ENCODE measurements at places on chromosomes 13 and 19.

DNA sequence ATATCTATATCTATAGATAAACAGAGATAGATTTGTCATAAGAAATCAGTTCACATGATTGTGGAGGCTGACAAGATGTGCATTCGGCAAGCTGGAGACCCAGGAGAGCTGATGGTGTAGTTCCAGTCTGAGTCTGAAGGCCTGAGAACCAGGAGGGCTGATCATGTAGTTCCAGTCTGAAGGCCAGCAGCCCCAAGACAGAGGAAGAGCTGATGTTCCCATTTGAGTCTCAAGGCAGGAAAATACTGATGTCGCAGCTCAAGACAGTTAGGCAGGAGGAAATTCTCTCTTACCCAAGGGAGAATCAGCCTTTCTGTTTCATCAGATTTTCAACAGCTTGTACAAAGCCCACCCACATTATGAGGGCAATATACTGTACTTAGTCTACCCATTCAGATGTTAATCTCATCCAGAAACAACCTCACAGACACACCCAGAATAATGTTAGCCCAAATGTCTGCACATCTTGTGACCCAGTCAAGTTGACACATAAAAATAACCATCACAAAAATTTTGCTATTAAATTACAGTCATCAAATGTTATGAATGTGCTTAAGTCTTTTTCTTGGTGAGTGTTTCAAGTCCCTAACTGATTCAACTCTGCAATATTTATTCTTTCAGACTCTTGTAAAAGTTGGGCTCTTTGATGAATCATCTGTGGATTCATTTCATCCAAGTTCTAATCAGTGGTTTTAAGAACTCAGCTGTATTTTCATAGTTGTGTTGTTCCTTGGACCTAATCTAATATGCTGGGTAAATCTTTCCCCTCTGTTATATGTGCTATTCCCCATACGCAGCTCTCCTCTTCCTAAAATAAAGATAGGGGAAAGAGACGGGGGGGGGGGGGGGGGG is 22.7 kb upstream of the LRCH1 start:
- no peak for DNase-seq

- no peak for DNase-seq
Measured at GRCh38 chr19:17125062-17125727, 49.6 kb downstream of the MYO9B start.

GRCh38 chr13:97483465-97483864 is 49.5 kb downstream of the RAP2A start:
- no peak for DNase-seq

DNA sequence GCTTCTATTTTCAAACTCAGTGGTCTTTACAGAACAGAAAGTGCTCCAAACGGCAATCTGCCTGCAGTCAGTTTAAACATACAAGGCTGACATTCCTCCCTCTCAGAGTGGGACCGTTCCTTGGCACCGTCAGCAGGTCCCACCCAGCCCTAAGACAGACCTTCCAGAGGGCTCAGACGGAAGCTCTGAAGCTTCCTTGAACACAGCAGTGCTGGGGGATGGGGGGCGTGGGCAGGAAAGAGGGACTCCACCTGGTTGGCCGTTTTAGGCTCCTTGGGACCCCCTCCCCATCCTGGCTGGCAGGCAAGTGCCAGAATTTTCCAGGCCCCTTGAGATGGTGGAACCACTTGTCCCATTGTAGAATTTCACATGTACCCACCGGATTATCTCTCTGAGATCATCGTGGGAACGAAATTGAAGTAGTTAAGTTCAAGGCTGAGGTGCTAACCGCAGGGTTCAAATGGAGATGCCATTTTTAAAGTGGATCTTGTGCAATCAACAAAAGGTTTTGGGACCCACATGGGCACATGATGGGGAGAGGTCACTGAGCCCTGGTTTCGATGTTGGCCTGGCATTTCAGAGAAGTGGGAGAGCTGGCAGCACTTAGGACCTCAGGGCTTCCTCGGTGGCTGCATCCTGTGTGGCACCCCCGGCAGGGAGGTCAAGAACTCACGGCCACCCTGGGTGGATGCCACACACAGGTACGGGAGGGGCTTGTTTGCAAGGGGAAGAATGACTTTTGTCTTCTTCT is 46.2 kb downstream of the KLF2 start:
- no peak for DNase-seq

- DNase-seq: no peak
Measured at GRCh38 chr19:17321655-17322489, 12.5 kb downstream of the DDA1 start.

DNA sequence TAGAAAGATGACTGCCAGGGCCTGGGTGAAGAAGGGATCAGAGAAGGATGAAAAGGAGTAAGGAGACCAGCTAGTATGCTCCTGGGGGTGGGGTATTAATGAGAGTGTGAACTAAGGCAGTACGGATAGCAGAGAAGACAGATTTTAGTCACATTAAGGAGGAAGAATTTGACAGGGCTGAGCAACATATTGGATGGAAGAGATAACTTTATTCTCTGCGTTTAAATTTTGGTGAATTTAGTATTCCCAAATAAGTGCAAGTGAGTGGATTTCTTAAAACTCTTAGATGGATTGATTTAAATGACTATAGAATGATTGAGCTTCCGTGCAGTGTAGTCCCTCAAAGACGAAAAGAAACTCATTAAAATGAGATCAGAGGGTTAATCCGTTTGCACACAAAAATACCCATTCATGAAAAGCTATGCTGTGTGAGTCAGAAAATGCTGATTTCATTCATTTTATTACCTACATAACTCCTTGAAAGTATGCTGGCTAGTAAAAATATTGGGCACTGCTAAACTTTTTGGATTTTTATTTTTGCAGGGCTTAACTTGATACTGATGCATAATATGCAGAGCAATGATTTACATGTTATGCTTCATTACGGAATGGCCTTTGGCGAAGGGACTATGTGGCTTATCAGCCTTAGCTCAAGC is 54.1 kb downstream of the WDFY2 start:
- DNase-seq: no peak

DNA sequence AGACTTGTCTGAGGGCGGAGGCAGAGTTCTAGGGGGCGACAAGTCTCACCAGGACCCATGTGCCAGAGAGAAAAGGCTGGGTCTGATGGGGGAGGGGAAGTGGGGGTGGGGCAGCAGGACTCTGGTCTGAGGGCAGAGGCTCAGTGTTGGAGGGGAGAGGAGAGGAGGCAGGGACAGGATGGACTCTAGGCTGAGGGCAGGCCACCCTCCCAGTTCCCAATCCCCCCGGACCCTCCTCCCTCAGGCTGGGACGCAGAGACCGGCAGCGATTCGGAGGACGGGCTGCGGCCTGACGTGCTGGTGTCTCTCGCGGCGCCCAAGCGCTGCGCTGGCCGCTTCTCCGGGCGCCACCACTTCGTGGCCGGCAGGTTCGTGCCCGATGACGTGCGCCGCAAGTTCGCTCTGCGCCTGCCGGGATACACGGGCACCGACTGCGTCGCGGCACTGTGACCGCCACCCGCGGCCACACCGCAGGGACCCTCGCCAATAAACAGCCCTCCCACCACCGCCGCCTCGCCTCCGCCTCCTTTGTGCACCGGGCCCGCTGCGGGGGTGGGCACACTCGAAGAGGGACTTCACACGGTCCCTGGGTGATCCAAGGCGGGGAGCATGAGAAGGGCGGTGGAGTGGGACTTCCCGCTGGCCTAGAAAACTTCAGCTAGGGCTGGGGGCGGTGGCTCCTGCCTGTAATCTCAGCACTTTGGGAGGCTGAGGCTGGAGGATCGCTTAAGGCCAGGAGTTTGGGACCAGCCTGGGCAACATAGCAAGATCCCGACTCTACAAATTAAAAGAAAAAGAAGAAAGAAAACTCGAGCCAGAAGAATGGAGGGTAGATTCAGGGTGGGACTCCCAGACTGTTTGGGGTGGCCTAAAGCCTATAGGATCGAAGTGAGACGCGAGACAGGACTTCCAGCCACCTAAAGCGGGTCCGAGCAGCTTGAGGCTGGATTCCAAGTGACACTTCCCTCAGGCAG is 703 bp upstream of the CILP2 start:
- DNase-seq: no peak

DNA sequence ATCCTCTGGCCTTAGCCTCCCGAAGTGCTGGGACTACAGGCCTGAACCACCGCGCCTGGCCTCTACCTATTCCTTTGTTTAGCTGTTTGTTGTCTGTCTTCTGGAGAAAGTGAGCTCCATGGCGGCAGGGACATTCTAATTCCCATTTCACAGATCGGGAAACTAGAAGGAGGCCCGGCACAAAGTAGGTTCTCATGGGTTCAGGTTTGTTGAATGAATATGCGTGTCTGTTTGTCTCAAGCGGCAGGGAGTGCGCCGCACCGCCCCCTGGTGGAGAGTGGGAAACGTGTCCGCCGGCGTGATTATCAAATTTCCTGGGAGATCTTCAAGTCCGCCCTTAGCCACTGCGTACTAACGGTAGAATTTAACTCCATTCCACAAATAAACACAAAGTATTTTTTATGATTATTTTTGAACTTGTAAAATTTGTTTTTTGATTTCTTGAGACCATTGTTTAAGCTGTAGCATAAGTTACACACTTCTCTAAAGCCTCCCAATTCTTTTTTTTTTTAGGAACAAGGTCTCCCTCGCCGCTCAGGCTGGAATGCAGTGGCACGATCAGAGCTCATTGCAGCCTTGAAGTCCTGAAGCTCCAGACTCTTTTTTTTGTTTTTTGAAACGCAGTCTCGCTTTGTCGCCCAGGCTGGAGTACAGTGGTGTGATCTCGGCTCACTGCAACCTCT is 8.9 kb upstream of the CCDC9 start:
- DNase-seq: peak; percentile 61

- DNase-seq: no peak
Measured at GRCh38 chr19:48501494-48502349, 9.9 kb downstream of the LMTK3 start.

- peak; percentile 55 for DNase-seq
Measured at GRCh38 chr19:41994994-41995958, 1.2 kb upstream of the ATP1A3 start.

- no peak for DNase-seq
Measured at GRCh38 chr19:58166708-58167280, 16.1 kb upstream of the ZNF274 start.

DNA sequence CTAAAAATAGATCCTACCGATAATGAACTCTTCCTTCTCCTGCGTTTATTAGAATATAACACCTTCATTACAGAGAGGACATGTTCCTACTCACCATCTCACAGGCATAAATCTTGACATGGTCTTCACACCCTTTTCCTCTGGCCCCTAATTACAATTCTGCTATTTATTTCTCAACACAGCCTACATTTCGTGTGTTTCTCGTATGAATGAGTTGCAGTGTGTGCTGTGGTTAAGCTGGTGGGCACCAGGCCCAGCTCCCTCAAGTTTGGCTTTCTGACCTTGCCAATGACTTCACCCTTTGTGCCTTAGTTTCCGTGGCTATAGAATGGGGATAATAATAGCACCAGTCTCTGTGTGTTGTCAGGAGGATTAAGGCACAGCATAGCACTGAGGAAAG is 12.3 kb upstream of the KATNAL1 start:
- no peak for DNase-seq

- DNase-seq: peak; percentile 5
Measured at GRCh38 chr13:50685491-50685890, 158.0 kb downstream of the DLEU7 start.

GRCh38 chr13:27211771-27212364 is 39.5 kb upstream of the RPL21 start:
- no peak for DNase-seq

DNA sequence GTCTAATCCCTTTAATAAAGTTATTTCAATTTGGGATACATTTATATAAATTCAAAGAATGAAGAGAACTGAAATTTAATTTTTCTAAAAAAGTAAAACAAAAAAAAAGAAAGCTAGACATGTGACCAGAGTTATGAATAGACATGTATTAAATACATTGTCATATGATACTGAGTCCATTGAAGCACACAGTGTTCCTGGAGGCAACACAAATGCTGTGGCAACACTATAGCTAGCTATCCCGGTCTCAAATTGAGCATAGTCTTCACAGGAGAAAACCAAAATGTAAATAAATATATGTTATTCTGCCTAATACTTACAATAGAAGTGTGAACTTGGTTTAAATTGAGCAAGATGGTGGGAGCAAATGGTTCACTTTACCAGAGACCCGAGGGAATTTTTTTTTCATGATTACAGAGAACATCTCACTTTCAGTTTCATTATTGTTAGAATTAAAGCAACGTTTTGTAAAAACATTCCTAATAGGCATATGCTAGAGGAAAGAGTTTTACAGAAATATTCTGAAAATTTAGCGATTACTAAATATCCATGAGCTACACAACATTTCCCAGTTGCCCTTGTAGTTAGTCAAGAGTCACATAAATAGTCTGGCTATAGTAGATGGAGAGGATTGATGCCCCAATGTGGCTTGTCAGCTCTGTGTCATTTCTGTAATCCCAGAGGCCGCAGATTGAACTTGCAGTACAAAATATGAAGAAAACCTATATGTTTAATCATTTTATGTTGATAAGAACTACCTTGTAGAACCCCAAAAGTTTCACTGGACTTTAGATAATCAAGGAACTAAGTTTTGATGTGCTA is 775.7 kb upstream of the SPRY2 start:
- DNase-seq: no peak

DNA sequence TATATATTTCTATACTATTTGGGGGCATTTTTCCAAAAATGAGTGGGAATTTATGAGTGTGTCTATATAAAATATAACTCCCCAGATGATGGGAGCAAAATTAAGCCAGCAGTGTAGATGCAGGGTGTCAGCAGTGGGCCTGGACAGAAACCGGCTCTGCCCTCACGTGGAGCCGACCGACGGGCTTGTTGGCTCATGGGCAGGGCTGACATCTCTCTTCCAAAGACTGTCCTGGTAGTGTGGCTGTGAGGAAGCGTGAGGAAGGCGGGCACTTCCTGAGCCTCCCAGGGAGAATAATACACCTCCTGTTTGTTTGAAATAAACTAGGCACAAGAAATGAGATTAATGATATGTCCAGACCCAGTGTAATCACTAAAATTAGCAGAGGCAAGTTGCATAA is 206.5 kb downstream of the TEX29 start:
- no peak for DNase-seq

DNA sequence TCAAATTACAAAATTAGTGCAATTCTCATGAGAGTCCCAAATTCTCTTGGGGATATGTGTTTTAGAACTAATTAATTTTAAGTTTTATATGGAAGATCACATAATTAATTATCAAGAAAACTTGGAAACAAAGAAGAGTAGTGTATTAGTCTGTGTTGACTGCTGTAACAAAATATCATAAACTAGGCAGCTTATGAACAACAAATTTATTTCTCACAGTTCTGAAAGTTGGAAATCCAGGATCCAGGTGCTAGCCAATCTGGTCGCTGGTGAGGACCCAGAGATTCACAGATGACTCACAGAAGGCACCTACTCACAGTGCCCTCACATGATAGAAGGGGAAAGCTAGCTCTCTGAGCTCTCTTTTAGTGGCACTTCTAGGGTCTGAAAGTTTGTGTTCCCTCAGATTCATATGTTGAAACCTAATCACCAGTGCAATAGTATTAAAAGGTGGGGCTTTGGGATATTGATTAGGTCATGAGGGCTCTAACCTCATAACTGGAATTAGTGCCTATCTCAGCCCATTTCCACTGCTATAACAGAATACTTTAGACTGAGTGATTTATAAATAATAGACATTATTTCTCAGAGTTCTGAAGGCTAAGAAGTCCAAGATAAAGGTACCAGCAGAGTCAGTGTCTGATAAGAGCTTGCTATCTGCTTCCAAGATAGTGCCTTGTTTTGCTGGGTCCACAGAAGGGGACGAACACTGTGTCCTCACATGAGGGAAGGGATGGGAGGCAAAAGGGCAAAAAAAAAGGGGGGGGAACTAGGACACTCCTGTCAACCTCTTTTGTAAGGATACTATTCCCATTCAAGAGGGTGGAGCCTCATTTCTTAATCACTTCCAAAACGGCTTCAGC is 1.5 kb upstream of the ARGLU1 start:
- DNase-seq: no peak

Measured in nucleus accumbens (tissue), 56 donors.